Stimulated activated CD8-positive, alpha-beta memory T cell treated with anti-CD3 and anti-CD28 coated beads, Interleukin-4, amount 100 ng/mL, for 4 hours (primary cell): ENCODE measurements at places on chromosomes 2 and 18.

GRCh38 chr2:161159456-161160225 lies 587 bp upstream of the TANK start:
- no peak for DNase-seq

DNA sequence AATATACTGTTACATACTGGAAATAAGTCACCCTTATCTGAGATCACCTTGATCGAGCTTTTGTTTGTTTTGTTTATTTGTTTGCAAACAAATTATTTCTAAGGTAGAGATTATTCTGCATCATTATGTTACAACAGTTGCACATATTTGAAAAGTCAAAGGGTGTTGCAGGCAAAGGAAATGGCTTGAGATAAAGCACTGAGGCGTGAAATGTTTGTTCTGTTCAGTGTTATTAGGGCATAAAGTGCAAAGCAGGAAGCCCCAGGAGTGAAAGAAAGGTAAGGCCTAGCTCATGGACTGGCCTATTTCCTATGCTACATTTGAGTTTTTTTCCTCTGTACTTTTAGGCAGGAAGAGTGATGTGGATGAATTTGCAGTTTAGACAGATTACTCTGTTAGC lies 1815.6 kb upstream of the LRRTM1 start:
- DNase-seq: no peak

DNA sequence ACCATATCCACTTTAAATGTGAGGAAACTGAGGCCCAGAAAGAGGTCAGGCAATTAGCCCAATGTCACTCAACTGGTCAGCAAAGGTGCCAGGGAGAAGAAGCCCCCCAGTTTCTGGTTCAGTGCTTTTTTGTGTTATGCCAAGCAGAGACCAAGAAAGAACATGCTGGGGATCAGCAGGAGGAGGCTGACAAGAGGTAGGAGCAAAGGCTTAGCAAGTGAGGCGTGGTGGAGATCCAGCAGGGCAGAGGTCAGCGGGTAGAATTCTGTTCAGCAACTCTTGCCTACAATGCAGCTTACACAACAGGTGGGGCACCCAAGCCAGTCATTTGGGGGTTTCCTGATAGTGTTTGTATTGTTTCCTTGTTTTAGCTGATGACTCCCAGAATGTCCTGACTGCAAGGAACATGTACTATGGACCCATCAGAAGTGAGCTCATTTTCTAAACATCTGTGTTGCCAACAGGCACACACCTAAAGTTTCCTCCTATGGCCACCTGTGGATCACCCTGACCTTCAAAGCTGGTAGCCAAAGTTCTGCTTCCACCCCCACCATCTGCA lies 28.2 kb downstream of the LPIN2 start:
- DNase-seq: no peak

- DNase-seq: no peak
These were observed 63.7 kb downstream of the EDAR start for GRCh38 chr2:108925286-108925685.
